Cortex of kidney (tissue), 1 donor: ENCODE measurements at places on chromosomes 5 and 9.

GRCh38 chr9:96490534-96491078 is 40.6 kb downstream of the HABP4 start:
- no peak for DNase-seq

- DNase-seq: no peak
Observed at GRCh38 chr5:92081958-92082712, 699.0 kb upstream of the ARRDC3 start.

- no peak for DNase-seq
Observed at GRCh38 chr5:8993031-8993430, 552.8 kb downstream of the SEMA5A start.

DNA sequence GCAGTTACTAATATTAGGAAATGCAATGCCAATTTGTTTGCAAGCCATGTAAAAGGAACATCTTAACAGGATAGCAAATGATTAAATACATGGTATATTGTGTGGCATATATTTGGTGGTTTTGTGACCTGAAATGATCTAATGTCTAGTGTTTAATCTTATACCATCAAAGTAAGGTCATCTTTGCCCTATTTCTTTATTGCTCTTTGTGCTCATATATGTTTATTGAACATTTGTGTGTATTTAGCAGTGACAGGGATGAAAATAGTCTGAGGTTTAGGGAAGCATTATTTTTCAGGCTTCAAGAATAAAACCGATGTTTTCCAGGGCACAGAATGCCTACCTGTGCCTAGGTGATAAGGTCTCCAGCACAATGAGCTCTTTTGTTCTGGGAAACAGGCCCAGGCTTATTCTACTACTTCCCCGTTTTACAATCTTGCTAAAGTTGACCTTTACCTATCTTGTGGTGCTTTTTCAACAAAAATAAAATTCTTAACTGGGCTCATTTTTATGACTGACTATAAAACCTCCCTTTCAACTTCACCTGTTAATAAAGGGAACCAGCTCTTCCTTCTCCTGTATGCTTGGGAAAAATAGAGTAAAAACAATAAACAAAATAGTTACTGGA is 105.6 kb upstream of the ANKH start:
- no peak for DNase-seq

GRCh38 chr9:26462213-26462612 is 430.4 kb downstream of the CAAP1 start:
- no peak for DNase-seq

DNA sequence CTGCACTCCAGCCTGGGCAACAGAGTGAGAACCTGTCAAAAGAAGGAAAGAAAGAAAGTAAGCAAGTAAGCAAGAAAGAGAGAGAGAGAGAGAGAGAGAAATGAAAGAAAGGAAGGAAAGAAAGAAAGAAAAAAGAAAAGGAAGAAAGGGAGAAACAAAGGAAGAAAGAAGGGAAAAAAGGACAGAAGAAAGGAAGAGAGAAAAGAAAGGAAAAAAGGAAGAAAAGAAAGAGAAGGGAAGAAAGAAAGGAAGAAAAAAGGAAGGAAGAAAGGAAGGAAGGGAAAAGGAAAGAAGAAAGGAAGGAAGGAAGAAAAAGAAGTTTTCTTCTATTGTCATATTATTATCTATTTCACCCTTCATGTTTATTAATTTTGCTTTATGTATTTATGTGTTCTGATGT is 251.1 kb upstream of the CD180 start:
- DNase-seq: no peak

DNA sequence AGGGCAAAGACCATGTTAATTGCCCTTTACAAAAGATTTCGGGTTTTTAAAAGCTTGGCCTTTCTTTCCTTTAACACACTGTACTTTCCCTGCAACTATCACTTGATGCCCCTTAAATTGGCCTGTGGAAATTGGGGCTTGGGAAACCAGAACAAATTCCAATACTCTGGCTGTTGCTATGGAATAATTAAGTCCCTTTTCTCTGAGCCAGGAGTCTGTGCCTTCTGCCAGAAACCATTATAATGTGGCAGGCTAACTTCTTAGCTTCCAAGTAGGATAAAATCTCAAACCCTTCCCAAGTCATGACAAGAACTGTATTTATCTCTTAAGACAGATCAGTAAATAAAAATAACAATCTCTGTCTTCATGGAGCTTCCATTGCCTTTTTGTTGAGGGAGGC is 1.1 kb upstream of the SPINK1 start:
- no peak for DNase-seq

- no peak for DNase-seq
Observed at GRCh38 chr9:86753836-86754235, 193.5 kb downstream of the GAS1 start.

GRCh38 chr5:178651046-178651810 is 24.4 kb upstream of the CLK4 start:
- DNase-seq: no peak

DNA sequence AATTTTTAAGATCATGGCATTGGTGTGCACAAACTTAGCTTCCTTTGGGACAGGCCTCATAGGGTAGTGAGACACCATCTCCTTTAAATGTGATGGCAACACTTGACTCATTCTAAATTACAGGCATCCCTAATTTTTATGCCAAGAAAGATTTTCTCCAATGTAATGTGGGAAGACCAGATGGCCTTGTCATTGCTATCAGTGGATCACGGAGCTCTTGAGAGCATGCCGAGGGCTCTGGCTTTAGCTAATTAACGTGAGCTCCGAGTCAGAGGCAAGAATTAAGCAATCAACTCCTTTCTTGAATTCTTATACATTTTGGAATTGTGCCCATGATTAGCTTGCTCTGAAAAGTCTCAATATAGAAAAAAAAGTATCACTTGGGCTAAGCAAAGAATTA is 215.8 kb downstream of the LRRC70 start:
- no peak for DNase-seq

- no peak for DNase-seq
Observed at GRCh38 chr5:138975098-138975847, 100.1 kb upstream of the LRRTM2 start.

GRCh38 chr9:89890326-89890980 is 285.6 kb downstream of the GADD45G start:
- no peak for DNase-seq

GRCh38 chr5:159453209-159453608 is 122.9 kb upstream of the IL12B start:
- no peak for DNase-seq

GRCh38 chr9:134010310-134011173 is 14.7 kb upstream of the BRD3OS start:
- DNase-seq: no peak

GRCh38 chr9:13845460-13845859 is 468.5 kb downstream of the NFIB start:
- no peak for DNase-seq

DNA sequence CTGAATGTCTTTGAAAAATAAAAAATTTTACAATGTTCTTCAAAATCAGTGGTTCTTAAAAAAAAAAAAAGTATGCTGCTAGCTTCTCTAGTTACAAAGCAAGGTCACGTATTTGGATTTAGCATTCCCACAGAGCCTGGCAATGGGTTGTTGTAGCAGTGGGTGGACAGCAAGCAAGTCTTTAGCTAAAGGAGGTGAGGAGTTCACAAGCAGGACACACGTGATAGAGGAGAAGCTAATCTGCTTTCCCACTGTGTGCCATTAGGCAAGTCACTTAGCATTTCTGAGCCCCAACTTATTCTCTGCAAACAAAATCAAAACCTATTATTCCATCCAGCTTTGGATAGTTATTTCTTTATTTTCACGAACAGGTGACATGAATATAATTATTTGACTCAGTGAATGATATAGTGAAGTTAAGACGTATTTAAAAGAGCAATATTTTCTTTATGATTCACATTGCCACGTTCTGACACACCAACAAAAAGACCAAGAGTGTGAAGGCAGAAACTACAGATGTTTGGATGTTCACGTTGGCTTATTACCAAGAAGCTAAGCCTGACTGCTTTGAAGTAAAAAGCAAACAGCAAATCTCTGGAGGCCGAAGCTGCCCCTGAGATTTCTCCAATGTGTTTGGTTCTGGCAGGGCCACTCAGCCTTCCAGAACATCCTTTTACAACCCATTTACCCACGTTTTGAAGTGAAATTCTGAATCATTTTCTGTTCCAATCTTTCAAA is 612.1 kb upstream of the CDH6 start:
- DNase-seq: no peak

DNA sequence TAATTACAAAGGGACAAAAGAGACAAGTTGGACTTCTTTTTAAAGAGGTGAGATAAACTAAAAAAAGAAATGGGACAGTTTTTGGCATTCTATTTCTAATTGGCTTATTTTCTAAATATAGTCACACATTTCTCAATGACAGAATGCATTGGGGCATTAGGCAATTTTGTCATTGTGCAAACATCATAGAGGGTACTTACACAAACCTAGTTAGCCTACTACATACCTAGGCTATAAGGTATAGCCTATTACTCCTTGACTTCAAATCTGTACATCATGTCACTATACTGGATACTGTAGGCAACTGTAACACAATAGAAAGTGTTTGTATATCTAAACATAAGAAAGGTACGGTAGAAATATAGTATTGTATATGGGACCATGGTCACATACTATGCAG is 56.1 kb downstream of the LSM11 start:
- no peak for DNase-seq

DNA sequence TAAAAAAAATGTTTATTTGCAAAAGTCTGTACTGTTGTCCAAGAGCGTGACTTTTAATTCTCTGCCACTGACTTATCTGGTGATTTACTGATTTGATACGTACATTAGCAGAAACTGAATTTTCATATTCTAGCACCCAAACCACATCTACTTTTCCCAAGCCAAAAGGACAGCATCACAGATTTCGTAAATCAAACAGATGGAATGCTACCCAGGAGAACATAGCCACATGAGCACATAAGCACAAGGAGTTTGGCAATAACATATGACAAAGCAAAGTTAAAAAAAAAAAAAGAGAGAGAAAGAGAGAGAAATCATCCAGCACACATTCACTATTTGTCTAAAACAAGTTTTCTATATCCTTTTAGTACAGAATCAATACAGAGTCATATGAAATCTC is 83.7 kb downstream of the HINT1 start:
- no peak for DNase-seq

- no peak for DNase-seq
Observed at GRCh38 chr5:73365301-73365853, 83.2 kb downstream of the FOXD1 start.
